A549 treated with CORT108297 at 1 μM for 4 hours (cell line): ENCODE measurements at places on chromosomes 7 and 10. TPM values are rescaled to one million over a fixed set of nuclear protein-coding genes. Genes with fewer than 3 reads are reported as not detected.

Gene SPDYE3
- not detected in 5 replicates for total RNA-seq

Gene PDZD7
- 0.48 to 1.4 TPM (median 0.92 TPM) in 5 replicates for total RNA-seq

Gene MPP7
- total RNA-seq: 0.07 to 0.15 TPM (median 0.11 TPM) in 5 replicates

Gene ELOVL3
- total RNA-seq: 0.16 to 0.40 TPM (median 0.30 TPM) in 5 replicates

Gene POLL
- 12.3 to 19.2 TPM (median 18.5 TPM) in 5 replicates for total RNA-seq

Gene CUL1
- total RNA-seq: 55.6 to 63.9 TPM (median 58.4 TPM) in 5 replicates

Gene A1CF
- 0.01 TPM in 1 of 5 replicates, not detected in the others for total RNA-seq

Gene LRRN3
- total RNA-seq: 0.03 to 0.09 TPM (median 0.05 TPM) in 4 of 5 replicates, not detected in the other

Gene AKR1C2
- 3,197 to 4,175 TPM (median 3,355 TPM) in 5 replicates for total RNA-seq

Gene NUTM2A
- 0.03 to 0.14 TPM (median 0.09 TPM) in 5 replicates for total RNA-seq

Gene CCDC3
- 0.75 to 1.2 TPM (median 1.2 TPM) in 5 replicates for total RNA-seq

Gene HMX2
- total RNA-seq: 0.08 to 0.14 TPM (median 0.11 TPM) in 4 of 5 replicates, not detected in the other

Gene IDI2
- total RNA-seq: 0.06 TPM in 1 of 5 replicates, not detected in the others

Gene LRRC17
- 0.03 to 0.16 TPM (median 0.11 TPM) in 4 of 5 replicates, not detected in the other for total RNA-seq

Gene GCC1
- 13.2 to 15.0 TPM (median 14.2 TPM) in 5 replicates for total RNA-seq

Gene CALCR
- 0.02 TPM in 1 of 5 replicates, not detected in the others for total RNA-seq

Gene PWWP2B
- 11.7 to 18.3 TPM (median 17.7 TPM) in 5 replicates for total RNA-seq

Gene PRPS1L1
- total RNA-seq: not detected in 5 replicates

Gene KIN
- 11.6 to 17.8 TPM (median 12.7 TPM) in 5 replicates for total RNA-seq

Gene PNLIPRP2
- 0.11 TPM in 1 of 5 replicates, not detected in the others for total RNA-seq

Gene LRRC72
- total RNA-seq: not detected in 5 replicates

Gene SLC29A4
- 9.9 to 16.3 TPM (median 14.1 TPM) in 5 replicates for total RNA-seq

Gene SLC35B4
- total RNA-seq: 27.9 to 40.2 TPM (median 34.9 TPM) in 5 replicates

Gene IQUB
- total RNA-seq: 0.05 to 0.09 TPM (median 0.05 TPM) in 5 replicates

Gene COL28A1
- total RNA-seq: 0.42 to 0.75 TPM (median 0.58 TPM) in 5 replicates

Gene KIF11
- 30.5 to 45.5 TPM (median 34.8 TPM) in 5 replicates for total RNA-seq

Gene SLC39A12
- total RNA-seq: not detected in 5 replicates

Gene CDNF
- total RNA-seq: 0.85 to 1.3 TPM (median 1.1 TPM) in 5 replicates

Gene HECW1
- 10.2 to 14.6 TPM (median 13.9 TPM) in 5 replicates for total RNA-seq

Gene LOXL4
- 1.2 to 1.8 TPM (median 1.3 TPM) in 5 replicates for total RNA-seq

Gene AKR1C3
- total RNA-seq: 1,149 to 1,243 TPM (median 1,192 TPM) in 5 replicates

Gene CAV1
- total RNA-seq: 393 to 546 TPM (median 490 TPM) in 5 replicates
